Stimulated activated CD4-positive, alpha-beta T cell treated with anti-CD3 and anti-CD28 coated beads, Interleukin-4, amount 100 ng/mL, for 1 hour (primary cell): ENCODE measurements at places on chromosomes 13 and 19.

- DNase-seq, result no peak
Measured at GRCh38 chr13:24746618-24747247, 17.2 kb upstream of the RNF17 start.

- DNase-seq, result no peak
Measured at GRCh38 chr13:106942563-106942962, 374.6 kb upstream of the ARGLU1 start.

DNA sequence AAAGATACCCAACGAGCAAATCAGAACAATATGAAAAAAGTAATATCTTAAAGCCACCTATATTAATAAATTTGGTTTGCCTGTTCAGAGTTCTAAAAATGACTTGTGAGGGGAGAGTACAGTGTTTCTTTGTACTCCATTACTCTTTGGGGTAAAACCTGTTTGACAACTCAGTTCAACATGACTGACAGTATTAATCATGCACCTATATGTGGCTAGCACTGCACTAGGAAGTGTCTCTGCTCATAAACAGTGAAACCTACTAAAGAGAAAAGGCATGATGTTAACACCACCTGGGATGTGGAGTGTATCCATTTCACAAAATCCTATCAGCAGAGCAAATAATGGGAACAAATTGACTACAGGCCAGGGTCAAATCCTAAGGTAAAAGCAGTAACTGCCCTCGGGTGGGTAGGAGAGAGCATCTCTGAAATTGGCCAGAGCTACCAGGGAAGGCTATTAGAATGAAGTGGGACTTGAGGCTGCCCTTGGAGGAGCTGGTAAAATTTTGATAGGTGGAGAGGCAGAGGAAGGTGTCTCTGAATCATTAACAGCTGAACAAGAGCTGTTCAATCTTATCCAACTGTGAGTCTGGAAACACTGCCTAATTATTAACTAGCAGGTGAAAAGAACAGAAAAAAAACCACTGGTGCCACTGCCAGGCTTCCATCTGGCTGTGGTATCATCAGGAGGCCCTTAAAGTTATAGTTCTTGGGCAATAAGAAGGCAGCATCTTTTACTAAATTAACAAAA lies 365.1 kb downstream of the DNAJC15 start:
- no peak for DNase-seq

DNA sequence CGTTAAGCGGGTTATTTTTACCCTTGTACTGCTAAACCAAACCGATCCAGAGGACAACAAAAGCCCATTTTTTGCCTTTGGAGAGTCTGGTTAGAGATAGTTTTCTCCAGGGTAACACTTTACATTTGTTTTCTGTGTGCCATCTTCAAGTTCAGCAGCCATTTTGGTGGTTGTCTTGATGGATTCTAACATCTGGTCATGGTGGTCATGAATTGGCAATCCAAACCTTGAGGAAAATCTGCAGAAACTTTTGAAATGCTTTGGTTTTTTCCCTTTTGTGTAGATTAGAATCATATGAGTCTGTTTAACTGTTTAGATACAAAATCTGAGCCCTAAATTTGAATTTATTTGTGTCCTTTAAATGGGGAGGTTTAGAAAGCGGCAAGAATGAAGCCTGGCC lies 16.6 kb downstream of the HNRNPM start:
- DNase-seq, result no peak

DNA sequence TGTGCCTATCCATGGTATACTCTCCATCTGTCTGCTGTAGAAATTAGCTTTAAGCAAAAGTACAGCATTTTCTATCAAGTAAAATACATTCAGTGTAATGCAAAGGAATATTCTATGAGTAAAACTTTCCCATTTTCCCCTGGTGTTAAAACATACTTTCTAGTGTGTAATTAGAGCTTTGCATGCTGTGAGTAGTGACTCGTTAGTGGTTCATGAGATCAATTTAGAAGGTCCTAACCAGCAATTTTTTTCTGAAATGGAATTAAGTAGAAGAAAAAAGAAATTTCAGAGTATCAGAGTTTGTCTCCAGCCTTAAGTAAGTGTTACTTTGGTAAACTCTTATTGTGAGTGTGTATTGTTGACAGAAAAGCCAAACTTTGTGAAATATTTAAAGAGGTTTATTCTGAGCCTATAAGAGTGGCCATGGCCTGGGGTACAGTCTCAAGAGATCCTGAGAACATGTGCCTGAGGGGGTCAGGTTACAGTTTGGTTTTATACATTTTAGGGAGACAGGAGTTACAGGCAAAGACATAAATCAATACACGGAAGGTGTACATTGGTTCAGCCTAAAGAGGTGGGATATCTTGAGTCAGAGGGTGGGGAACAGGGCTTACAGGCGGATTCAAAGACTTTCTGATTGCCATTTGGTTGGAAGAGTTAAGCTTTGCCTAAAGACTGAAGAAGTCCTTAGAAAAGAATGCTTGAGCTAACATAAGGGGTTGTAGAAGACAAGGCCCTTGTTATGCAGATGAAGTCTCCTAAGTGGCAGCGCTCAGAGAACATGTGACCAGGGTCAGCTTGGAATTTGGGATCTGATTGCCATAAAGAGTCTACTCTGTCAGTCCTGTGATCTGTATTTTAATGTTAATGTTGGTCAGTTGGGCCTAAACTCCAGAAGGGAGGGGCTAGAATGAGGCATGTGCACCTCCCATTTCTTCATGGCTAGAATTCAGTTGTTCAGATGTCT lies 25.5 kb downstream of the FAM187B start:
- no peak for DNase-seq
